Activated CD4-positive, alpha-beta T cell treated with anti-CD3 and anti-CD28 coated beads for 1 hour (primary cell): ENCODE measurements at places on chromosomes 6 and 20.

DNA sequence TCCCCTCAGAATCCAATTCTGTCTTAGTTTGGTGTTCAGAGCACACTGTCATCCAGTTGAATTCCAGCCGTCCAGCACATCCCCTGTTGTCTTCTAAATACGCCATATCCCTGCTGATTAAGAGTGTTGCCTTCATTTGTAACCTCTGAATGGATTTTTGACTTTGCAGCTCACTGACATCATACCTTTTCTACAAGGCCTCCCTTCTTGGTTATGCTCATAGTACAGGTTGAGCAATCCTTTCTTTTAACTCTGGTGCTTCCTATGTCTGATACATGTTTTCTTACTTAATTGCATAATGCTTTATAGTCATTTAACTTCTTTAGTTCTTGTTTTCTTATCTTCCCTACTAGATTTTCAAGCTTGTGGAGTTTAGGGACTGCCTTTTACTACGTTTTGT lies 36.4 kb downstream of the XRN2 start:
- no peak for DNase-seq

GRCh38 chr20:52972965-52973819 lies 1.0 kb downstream of the TSHZ2 start:
- peak; percentile 36 for DNase-seq

DNA sequence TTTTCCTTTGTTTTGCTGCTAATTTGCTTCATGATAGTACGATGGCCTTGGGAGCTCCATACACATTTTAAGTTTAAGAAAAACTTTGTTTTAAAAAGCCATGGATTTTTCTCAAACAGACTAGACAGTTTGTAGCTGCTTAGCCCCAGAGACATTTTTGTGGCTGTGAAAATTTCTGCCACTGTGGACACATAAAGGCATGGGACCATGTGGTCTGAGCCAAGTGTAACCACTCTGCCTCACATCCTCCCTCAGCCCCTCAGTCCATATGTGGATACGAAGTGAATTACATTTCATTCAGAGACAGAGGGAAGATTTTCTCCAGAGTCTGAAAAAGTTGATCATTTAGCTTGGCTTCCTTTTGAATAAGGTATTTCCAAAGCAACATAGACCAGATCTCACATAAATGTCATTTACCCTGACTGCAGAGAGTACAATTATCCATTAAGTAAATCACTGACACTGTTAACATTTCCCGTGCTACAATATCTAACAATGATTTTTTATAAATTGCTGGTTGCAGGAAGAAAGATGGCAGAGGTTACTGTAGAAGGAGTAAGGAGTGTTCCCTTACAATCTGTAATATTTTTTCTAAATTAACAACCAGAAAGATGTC lies 87.4 kb downstream of the GJA1 start:
- DNase-seq: no peak

GRCh38 chr6:43541774-43542471 lies 25.0 kb downstream of the POLR1C start:
- DNase-seq: no peak

- no peak for DNase-seq
Observed at GRCh38 chr6:125668071-125668470, 81.4 kb upstream of the HEY2 start.

GRCh38 chr20:19110881-19111460 lies 101.5 kb upstream of the SLC24A3 start:
- DNase-seq: no peak

- DNase-seq: no peak
Observed at GRCh38 chr6:56727097-56727850, 84.6 kb upstream of the DST start.

- no peak for DNase-seq
Observed at GRCh38 chr6:62528894-62529526, 243.0 kb upstream of the KHDRBS2 start.
